ENCODE measurements at places on chromosomes 11 and 22.

DNA sequence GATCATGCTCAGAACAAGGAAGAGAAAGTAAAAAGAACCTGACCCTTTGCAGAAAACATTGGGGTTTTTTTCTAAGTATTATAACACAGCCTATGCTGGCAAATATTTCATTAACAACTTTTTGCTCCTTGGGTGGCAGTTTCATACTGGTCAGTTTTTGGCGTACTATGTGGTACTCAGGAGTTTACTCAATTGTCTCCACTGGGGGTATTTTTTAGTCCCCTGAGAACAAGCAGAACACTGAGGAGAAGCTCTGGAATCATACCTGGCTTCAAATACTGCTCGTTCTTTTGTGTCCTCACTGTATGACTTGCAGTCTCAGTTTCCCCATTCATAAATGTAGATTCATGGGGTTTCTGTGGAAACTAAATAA lies 90.4 kb downstream of the SERGEF start:
- DNase-seq = no peak

GRCh38 chr11:69189059-69189458 lies 33.3 kb downstream of the SMIM38 start:
- DNase-seq = no peak

DNA sequence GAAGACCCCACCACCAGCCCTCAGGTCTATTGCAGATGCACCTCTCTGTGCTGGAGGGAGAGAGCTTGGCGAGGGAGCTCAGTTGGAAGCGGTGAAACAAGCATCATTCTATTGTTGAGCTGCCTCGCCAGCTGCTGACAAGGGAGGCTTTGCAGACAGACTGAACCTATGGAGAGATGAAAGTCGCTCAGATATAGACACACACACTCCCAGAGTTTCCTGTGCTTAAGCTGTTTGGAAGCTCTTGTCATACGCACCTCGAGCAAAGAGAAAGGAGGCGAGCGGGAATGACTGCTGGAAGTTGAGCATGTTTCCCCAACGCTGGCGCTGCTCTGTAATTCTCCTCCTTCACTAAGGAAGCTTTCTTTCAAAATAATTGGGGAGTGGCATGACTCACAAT lies 126.1 kb downstream of the TRIM29 start:
- DNase-seq = no peak

- no peak for DNase-seq
Measured at GRCh38 chr11:72730243-72730642, 22.0 kb downstream of the ARAP1 start.

GRCh38 chr11:125407046-125407445 lies 89.0 kb downstream of the FEZ1 start:
- no peak for DNase-seq
